RPMI7951 (cell line): ENCODE measurements at places on chromosomes 7 and 10. TPM values are rescaled to one million over a fixed set of nuclear protein-coding genes. Genes with fewer than 3 reads are reported as not detected.

- no peak for DNase-seq
Observed at GRCh38 chr7:43803865-43804264, 45.4 kb downstream of the BLVRA start.

DNA sequence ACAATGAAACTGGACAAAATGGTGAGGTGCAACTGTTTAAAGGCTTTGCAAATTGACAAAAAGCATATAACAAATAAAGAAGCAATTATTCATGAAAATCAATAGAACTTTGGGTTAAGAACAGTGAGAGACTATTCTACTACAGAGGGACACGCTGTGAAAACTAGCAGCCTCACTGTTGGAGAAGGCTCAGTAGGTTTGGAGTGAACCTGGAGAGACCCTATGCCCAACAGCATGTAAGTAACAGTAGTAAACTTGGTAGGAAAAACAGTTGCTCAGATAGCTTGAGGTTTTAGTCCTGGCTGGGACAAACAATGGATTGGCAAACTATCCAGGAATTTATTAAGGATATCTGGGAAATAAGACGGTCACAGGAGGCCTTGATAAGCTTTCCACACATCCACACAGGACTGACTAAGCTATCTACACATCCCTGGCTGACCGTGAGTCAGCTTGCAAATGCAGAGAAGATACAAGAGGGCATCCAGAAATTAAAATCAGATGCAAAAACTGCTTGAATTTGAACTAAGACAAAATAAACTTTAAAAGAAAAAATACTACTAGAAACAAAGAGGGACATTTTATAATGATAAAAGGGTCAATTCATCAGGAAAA lies 15.9 kb downstream of the FAM149B1 start:
- no peak for DNase-seq

The H2BK1 gene
- total RNA-seq = not detected in 2 replicates

The STOX1 gene
- total RNA-seq = 0.96 and 1.2 TPM in 2 replicates

DNA sequence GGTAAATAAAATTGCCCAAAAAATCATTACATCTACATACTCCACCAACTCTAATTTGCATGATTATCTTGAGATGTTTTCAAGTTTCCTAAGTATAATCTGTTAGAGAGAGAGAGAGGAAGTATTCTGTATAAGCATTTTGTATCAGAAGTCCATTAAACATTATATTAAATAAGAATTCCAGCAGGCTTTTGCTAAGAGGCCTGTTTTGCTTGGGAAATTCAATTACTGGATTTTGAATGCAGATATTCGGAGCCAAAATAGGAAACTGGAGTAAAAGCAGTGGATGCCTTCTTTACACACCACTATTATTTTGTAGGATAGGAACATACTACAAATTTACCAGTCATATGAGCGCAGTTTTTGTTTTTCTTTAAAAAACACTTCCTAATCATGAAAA lies 727.8 kb downstream of the CNTNAP2 start:
- DNase-seq = no peak
